ENCODE measurements at places on chromosomes 1 and 21.
A peak's percentile ranks its signal among the peaks of the same experiment; 100 is the strongest.

GRCh38 chr1:247119600-247120407, 15.6 kb upstream of the ZNF669 start:
- no peak for DNase-seq

GRCh38 chr1:16175610-16176553, 20.0 kb upstream of the EPHA2 start:
- DNase-seq, result no peak

DNA sequence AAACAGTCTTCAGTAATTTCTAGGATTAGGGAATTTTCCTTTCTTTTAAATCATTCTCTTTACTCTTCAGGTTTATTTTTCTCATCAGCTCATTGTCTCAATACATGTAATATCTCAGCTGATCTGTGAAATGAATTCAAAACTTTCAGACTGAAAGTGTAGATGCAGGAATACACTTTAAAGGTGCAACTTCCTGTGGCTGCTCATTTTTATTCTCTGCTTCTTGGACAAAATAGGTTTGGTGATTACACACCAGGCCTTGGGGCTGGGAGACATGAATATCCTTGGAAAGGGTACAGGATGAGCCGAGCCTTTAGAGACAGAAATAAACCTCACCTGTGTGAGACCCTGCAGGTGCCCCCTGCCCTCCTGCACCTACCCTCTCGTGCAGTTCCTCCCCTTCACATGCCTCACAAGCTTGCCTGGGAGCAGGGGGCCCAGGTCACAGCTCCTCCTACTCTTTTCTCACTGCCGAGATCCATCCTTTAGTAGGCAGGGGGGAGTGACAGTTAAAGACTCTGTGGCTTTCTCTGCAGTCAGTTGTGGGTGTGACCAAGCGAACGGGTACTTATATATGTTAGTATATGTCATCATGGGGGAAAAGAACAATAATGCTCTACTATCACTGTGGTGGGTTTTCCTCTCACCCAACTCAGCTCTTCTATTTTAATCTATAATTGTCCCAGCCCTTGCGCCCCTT, 23.6 kb downstream of the XCL2 start:
- peak; percentile 86 for DNase-seq

DNA sequence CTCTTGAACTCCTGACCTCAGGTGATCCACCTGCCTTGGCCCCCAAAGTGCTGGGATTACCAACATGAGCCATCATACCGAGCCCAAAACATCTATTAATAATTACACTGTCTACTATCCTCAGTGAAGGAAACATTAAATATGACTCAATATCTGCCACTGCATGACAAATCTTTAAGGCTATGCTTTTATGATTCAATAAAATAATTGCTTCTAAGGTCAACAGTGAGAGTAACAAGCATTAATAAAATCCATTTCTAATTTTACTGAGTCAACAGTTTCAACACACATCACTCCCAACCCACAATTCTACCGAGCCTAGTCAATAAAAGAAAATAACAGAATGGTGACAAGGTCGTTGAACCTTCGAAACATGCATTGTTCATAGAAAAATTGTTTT, 125.5 kb upstream of the CHRM3 start:
- no peak for DNase-seq

- no peak for DNase-seq
Observed at GRCh38 chr1:109501644-109502363, 7.7 kb downstream of the AMIGO1 start.

GRCh38 chr1:44962729-44963128, 23.7 kb downstream of the EIF2B3 start:
- no peak for DNase-seq

DNA sequence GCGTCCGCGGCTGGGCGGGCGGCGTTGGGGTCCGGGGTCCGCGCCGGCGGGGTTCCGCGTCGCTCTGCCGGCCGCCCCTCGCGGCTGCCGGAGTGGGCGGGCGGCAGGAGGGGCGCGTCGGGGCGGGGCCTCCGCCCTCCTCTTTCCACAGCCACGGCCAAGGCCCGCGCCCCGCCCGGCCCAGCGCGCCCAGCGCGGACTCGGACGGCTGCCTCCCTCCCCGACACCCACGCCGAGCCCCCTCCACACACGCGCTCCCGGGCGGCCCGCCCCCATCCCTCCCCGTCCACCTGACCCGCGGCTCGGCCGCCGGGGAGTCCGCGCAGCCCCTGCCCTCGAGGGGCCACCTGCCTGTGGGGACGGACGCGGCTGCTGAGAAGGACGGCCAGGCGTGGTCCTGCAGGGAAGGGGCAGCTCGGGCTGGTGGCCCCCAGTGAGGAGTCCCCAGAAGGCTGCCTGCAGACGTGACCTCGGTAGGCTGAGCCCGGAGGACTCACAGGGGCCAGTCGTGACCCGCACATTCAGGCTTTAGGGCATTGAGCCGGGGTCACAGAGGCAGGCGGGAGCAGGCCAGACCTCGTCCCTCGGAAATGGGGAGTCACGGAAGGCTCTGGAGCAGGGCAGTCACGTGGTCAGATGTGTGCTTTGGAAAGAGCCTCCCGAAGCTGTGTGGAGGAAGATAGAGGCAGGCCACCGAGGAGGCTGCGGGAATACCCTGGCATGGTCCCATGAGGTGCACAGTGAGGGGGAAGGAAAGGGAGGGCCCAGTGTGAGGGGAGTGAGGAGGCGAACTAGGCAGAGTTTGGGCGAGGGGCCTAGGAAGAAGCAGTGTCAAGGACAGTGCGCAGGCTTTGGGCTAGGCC, at the start of gene COL8A2:
COL8A2 (minus strand) TSS at position 94 of the 863 bp plus-strand sequence. CDS start 24,980 bp downstream, outside the sequence.
- no peak for DNase-seq

GRCh38 chr1:24077278-24077978, 34.5 kb downstream of the MYOM3 start:
- no peak for DNase-seq

DNA sequence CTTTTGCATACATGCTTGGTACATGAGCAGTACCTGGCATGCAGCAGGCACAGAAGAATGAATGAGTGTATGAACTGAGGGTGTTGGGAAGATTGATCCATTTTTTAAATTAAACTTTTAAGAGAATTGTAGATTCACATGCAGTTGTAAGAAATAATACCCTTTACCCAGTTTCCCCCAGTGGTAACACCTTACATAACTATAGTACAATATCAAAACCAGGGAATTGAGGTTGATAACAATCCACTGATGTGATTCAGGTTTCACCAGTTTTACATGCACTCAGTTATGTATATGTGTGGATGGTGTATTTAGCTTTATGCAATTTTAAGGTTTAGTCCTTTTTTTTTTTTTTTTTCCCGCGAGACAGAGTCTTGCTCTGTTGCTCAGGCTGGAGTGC, 20.5 kb downstream of the TRABD2B start:
- DNase-seq, result no peak

DNA sequence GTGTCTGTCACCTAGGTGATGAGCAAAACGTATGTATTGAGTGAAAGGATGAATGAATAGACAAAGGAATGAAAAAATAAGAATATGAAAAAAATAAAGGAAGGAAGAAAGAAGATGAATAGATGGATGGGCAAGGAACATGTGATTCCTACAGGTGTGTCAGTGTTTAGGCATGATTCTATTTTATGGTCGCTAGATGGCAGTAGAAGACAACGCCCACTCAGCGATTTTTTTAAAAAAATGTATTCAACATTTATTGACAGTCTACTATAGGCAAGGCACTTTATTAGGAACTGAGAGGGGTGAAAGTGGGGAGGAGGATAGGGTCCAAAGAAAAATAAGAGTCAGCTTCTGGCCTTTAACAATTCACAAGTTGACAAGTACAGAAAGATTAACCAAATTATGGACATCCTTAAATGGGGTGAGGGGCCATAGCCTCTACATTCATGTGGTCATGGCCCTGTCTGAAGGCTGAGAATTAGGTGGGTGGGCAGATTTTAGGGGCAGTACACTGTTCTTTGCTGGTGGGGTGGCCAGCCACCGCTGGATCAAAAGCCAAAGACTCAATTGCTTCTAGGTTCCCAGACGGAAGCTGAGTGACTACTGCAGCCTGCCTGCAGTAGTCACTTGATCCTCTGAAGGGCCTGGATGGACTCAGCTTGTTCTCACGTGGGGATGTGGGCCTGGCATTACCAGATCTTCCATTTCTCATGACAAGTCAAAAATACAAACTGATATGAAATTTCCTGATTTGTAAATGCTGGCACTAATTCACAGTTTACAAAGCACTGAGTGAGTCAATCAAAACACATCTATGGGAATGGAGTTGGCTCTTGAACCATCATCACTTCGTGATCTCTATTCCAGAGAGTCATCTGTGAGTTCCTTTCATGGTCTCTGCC, 83.9 kb downstream of the FASLG start:
- DNase-seq, result peak; percentile 36

DNA sequence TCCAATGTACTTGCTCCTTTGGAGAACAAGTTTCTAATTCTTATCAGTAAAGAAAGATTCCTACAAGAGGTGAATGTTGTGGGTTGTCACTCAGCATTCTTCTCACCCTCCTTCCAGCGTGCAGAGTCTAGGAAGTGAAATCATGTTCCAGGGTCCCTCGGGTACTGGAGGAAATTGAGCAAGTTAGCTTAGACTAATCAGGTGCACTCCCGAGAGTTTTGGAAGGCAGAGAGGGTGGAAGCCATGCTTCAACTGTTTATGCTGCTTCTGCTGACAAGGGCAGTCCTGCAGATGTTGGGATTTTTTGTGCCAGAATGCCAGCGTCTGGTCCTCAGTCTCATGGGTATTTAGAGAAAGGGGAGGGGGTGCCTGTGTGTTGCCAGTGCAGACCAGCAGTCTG, 5.3 kb upstream of the C1orf115 start:
- DNase-seq, result no peak

- DNase-seq, result no peak
Observed at GRCh38 chr1:153659656-153660055, 1.2 kb downstream of the SNAPIN start.

DNA sequence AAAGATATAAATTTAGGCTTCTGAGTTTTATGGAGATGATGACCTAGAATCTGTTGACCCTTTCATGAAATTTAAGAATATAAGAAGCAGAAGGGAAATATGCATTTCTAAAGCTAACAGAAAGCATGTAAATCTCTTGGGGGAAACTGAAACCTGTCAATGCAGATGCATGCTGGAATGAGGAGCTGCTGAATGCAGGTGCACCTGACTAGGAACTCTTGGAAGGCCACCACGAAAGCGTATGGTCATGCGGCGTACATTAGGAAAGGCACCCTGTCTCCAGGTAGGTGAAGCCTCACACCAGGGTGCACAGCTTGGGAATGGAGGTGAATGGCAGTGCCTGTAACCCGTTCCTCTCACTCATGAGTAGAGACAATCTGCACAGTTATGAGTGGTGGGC, 309.7 kb downstream of the SEC16B start:
- no peak for DNase-seq

- DNase-seq, result no peak
Observed at GRCh38 chr1:119483441-119484200, 23.4 kb upstream of the HSD3B1 start.

Data from activated CD8-positive, alpha-beta T cell treated with anti-CD3 and anti-CD28 coated beads for 36 hours (primary cell).